Aorta (tissue), 5 donors: ENCODE measurements at places on chromosomes 12 and 14.

DNA sequence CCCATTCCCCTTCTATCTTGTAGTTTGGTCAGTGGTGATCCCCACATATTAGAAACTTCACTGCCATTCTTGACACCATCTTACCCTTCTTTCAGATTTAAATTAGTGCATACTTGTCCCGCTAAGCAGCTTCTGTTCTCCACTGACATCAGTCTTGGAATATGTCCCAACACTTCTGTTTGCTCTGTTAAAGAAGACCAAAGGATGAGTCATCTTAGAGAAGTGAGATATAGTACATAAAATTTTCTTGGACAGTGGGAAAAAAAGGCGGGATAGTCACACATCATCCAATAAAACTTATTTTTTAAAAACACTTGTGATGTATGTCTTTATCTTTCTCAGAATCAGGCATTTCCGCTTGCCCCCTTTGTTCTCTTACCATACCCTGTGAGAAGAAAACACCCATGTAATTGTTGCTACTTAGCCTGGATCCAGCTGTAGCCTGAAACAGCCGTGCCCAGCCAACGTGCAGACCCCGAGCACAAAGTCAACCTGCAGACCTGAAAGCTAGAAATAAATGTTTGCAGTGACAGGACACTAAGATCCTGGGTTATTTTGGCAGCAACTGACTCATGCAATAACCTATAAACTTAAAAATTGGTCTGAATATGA, 100.1 kb upstream of the PDE3A start:
- no peak for DNase-seq

DNA sequence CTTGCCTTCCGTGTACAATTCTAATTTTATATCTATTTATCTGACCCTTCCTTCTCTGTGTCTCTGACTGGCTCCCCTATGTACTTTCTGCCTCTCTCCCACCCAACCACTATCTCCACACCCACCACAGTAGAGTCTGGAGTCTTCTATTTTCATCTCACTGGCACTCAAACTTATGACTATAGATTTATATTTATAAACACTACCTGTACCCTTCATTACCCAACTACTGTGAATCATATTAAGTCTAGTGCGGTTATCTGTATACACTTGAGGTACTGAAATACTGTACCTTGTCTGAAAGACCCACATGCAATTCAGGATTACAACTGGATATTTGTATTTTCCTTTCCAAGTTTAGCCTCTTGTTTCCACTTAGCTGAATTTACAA, 36.1 kb downstream of the ATP2B1 start:
- no peak for DNase-seq

DNA sequence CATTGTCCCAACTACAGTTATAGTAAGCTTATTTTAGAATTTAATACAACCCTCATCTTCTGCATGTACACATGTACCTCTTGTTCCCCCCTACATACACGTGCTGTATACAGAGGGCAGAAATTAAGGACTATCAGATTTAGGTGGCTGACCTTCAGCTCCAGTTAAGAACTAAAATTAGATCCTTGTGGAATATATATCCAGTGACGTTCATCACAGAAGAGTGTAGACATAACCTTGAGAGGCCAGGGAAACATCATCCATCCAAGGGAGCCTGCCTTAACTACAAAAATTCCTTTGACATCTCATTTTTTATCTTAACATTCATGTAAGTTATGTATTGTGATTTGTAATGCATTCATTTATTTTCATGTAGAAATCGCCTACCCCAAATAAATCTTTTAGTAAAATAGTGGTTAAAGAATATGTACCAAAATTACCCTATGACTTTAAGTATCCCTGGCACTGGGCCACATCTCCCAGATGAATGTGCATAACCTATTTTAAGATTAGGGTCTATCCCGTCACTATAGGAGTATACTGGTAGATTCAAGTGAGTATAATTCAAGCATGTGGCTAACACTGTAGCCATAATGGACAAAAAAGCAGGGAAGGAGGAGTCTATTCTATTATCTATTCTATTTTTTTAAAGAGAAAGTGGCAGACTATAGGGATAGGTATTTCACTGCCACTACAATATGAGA, 27.5 kb downstream of the RIC8B start:
- no peak for DNase-seq

- DNase-seq, result no peak
Observed at GRCh38 chr12:112285600-112286401, 96.4 kb downstream of the HECTD4 start.

DNA sequence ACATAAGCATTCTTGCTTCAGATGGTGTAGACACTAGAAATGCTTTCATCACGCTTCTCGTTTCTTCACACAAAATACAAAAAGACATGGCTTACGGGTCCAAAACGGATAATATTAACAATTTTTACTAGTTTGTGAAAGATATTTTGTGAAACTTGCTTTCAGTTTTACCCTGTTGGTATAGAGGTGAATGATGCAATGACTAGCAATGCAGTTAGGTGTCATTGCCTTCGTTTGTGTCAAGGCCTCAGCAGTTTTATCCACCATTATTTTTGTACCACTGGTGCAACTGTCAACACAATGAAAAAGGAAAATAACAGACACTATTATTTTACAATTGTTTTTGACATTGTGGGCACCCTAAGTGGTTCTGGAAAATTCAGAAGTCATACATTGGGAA, 323.0 kb downstream of the FLRT2 start:
- DNase-seq, result no peak

DNA sequence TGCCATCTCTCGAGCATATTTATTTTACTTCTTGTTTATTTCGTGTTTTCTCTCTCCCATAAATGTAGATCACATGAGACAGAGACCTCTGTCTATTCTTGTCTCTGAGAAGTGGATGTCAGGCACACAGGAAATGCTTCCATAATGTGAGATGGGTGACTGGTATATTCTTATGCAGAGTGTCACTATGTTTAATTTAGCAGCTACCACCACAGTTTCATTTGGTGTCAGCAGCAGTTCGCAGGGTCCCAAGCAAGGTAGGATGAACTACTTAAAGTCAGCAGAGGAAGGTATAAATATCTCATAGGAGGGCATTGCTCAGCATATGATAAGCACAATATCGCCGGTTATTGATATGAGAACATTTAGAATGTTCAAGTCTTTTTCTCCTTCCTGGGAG, 180.9 kb upstream of the CNTN1 start:
- DNase-seq, result no peak

DNA sequence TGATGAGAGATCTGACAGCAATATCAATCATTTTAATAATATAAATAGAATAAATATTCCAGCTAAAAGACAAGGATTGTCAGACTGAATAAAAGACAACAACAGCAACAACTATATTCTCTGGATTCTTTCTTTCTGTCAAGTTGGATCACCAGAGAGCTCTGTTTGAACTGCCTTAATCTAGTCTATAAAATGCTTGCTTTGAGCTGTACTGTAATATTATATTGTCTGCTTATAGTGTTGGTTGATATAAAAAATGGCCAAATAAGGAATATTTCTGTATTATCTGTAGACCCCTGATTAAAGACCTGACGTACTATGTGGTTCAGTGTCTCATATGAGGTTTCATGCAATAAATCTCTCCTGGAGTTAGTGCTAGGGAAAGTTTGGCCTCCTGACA, 46.3 kb upstream of the CSRP2 start:
- no peak for DNase-seq

DNA sequence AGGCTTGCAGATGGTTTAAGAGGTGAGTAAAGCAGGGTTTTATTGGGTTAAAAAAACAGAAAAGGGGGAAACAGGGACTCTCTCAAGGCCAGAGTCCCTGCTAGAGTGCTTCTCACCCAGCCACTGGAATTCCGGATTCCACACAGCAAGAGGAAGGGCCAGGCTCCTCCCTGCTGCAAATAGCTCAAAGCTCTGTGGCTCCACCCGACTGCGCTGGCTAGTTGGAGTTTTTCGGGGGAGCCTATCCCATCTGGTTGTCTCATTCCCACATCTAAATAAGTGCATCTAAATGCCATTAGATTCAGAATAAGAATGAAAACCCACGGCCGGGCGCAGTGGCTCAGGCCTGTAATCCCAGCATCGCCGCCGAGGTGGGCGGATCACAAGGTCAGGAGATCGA, 791.5 kb downstream of the SLC16A7 start:
- DNase-seq, result no peak

- no peak for DNase-seq
Observed at GRCh38 chr12:95126076-95126475, 52.7 kb upstream of the NR2C1 start.

DNA sequence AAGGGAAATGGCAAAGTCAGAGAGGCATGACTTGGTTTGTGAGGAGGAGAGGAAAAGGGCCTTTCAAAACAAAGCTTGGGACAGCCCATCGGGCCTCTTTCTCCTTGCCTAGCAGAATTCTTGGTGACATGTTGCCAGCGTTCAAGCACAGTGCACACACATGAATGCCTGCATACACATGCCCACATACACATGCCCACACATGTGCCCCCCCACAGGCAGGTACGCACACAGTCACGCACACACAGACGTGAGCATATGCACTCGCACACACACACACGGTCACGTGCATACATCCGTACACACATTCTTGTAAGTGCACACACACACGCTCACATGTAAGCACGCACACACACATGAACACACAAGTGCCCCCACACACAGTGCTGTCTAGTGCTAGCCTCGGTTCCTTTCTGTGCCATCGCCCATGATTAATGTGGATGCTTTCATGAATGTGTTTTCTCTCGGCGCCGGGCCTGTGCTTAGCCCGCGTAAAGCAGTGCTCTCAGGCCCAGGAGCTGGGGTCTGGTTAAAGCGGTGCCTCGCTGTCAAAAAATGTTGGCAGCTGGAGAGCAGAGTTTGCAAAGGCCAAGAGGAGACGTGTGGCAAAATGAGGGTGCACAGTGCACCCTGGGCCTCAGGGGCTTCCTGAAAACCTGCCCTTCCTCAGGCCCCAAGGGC, 328.8 kb upstream of the DIO3 start:
- peak; percentile 50 for DNase-seq

DNA sequence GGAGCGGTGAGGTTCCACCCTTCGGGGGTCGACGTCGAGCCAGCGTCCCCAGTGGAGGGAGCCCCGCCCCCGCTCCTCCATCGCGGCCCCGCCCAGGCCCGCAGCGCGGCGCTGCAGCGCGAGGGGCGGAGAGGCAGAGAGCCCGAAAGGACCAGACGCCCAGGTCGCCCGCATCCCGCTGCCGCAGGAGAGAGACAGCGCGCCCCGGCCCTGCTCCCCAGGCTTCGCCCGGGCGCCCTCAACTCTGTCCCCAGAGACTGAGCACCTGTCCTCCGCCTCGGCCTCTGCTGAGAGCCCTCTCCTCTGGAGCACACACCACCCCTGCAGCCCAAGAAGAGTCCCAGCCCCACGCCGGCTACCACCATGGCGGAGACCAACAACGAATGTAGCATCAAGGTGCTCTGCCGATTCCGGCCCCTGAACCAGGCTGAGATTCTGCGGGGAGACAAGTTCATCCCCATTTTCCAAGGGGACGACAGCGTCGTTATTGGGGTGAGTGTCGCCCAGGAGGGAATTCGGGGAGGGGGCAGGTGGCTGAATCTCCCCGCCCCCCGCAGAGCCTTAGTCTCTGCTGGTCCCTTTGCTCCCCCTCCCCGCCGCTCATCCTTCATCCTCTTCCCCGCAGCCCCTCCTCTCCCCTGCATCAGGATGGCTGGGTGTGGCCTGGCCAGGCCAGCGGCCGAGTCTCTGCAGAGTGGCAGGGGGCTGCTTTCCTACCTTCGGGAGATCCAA, at the start of gene KIF5A:
Gene KIF5A, plus strand, starts transcription at position 136 of the 732 bp plus-strand sequence. Its CDS starts 228 bp downstream, at position 364.
- DNase-seq, result peak; percentile 53

- no peak for DNase-seq
Observed at GRCh38 chr12:115450710-115451109, 766.7 kb upstream of the TBX3 start.

GRCh38 chr14:99758121-99758821, 34.9 kb upstream of the EML1 start:
- DNase-seq, result peak; percentile 42

DNA sequence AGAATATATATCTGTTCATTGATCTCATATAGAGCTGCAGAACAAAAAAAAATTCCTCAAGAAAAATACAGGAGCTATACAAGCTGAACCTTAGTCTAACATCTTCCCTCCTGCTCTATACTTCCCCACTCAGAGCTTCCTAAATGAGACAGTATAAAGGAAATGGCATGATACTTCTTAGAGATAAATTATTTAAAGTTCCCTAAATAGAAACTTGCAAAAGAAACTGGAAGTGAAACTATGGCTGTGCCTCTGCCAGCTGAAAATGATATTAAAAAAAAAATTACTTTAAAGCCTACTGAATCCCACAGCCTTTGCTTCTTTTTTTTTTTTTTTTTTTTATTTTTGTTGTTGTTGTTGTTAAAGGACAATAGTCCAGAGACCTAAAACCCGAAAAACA, 11.6 kb upstream of the NEK9 start:
- DNase-seq, result no peak

DNA sequence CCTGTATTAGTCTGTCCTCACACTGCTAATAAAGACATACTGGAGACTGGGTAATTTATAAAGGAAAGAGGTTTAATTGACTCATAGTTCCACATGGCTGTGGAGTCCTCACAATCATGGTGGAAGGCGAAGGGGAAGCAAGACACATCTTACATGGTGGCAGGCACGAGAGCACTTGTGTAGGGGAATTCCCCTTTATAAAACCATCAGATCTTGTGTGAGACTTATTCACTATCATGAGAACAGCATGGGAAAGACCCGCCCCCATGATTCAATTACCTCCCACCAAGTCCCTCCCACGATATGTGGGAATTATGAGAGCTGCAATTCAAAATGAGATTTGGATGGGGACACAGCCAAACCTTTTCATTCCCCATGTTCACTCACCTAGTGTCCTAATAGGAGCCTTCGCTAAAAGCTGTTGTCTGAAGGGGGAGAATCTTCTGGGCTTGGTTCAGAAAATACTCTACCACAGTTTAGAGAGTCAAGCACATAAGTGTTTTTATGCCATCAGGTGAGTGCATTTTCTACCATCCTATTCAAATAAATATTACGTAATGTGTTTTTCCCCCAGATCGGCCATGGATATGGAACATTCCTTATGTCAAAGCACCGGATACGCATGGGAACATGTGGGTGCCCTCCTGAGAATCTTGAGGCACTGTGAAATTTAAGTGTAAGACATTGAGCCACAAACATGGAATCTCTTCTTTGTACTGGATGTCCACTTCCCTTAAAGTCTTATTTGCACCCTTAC, 19.1 kb upstream of the KCNK13 start:
- DNase-seq, result no peak

GRCh38 chr14:105879867-105880561, 353.6 kb downstream of the TMEM121 start:
- DNase-seq, result peak; percentile 29

DNA sequence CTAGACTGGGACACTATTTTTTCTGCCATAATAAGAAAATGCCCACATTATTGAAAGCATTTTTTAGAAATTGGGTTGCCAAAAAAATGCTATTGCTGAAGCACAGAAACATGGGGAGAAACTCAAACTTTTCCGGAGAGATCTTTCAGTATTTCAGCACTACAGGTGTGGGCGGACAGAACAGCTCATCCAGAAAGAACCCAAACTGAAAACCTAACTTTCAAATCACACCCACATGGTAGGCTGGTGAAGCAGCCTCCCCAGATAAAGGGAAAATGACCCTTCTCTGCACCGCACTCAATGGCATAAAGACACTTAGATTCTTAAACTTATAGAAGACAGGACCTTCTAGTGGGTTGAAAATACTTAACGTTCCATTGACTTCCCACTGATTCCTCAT, 62.3 kb upstream of the TMPO start:
- DNase-seq, result no peak
